ENCODE measurements at places on chromosomes 2 and 18.

GRCh38 chr2:129087133-129087813 lies 768.6 kb upstream of the HS6ST1 start:
- DNase-seq = no peak

- peak; percentile 26 for DNase-seq
Observed at GRCh38 chr2:98608962-98609604, 694 bp downstream of the UNC50 start.

DNA sequence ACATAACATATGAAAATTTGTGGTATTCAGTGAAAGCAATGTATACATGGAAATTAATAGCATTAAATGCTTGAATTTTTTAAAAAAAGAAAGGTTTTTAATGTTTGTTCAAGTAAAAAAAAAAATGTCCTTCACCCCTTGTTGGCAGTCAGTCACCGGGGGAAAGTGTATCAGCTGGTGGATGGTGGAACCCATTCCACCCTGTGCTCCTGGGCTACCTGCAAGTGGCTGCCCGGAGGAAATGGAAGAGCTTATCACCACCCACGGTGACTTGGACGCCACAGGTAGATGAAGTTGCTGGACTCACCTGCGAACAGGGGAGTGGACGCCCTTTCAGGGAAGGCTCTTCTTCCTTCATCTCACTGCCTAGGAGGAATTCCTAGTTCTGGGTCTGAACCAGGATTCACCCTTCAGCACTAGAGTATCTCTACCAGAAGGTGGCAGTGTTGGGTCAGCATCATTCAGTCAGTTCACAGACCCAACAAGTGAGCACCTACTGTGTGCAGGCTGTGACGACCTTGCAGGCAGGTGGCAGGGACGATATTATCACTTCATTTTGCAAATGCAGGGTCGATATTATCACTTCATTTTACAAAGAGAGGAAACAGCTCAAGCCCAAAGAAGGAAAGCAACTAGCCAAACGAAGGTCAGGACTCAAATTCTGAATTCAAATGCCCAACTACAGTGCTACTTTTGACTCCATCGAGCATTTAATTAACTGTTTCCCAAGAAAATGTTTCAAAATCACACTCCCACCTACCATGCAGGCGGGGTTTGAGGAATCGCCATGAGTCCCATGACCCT lies 35.8 kb downstream of the CIB4 start:
- peak; percentile 78 for DNase-seq

GRCh38 chr2:128736046-128736688 lies 417.5 kb upstream of the HS6ST1 start:
- no peak for DNase-seq

DNA sequence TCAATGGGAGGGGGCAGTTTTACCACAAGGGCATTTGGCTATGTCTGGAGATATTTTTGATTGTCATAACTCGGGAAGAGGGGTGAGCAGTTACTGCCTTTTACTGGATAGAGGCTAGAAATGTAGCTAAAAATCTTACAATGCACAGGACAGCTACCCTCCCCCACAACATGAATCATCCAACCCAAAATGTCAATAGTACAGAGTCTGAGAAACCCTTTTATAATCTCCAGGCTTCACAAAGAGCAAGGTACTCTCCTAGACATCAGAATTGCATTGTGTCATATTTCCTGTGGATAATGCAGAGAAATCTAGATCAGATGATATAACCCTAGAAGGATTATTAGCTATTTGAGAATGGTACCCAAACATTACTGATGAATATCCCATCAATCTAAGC lies 277.1 kb upstream of the NRP2 start:
- no peak for DNase-seq

- no peak for DNase-seq
Observed at GRCh38 chr18:51668607-51669006, 471.1 kb upstream of the MEX3C start.

Data from HT-29 (cell line).